ENCODE measurements at places on chromosomes 16 and 17.

DNA sequence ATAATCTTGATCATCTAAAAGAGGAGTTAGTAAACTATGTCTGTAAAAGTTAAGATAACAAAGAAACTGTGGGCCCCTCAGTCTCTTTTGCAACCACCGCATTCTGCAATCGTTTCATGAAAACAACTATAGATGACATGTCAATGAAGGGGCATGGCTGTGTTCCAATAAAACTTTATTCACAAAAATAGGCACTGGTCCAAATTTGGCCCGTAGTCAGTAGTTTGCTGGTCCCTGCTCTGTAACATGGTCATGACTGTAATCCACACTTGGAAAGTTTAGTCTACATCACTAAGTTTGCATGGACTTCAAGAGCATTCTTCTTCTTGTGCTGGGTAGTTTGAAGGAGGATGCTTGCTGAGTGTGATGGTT lies 299.3 kb upstream of the PSMD7 start:
- DNase-seq, result no peak

GRCh38 chr17:8091033-8091687 lies 3.6 kb upstream of the ALOX12B start:
- no peak for DNase-seq

GRCh38 chr17:8859027-8859803 lies 8.3 kb downstream of the PIK3R6 start:
- no peak for DNase-seq

DNA sequence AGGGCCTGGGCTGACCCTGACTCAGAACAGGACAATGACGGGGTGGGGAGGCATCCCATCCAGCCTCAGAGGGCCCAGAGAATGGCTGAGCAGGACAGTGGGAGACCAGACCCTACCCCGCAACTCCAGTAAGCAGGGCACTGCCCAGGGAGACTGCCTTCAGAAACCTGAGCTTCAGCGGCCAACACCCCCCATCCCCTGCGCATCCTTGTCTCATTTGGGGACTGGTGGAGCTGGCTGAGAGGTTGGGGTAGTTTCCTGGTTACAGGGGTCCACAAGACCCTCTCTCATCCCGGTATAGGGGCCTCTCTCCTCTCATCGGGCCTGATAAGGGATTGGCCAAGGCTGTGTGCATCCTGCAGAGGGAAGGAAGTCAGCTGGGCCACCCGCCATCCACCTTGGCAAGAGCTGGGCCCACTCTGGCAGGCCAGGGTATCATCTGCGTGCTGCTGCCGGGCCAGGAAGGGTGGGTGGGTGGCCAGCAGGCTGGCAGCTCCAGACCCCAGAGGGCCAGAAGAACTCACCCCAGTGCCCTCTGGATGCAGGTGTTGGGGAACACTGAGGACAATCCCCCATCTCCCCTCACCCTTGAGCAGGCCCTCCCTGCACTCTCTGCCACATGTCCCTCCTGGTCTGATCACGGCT lies 229.1 kb downstream of the KATNIP start:
- no peak for DNase-seq

DNA sequence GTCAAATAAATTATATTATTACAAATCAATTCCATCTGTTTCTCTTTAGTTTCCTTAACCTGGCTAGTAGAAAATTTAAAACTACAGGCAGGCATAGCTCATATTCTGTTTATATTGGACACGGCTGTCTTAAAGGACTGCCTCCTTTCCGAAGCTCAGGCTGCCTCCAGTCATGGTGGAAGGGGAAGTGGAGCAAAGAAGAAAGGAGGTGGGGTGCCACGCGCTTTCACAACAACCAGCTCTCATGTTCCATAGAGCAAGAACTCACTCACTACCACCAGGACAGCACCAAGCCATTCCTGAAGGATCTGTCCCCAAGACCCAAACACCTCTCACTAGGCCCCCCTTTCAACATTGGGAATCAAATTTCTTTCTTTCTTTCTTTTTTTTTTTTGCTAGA lies 149.3 kb upstream of the KCNJ18 start:
- DNase-seq, result no peak

GRCh38 chr17:62307196-62307595 lies 73.2 kb upstream of the EFCAB3 start:
- DNase-seq, result no peak

GRCh38 chr16:50553182-50553710 lies 5.0 kb downstream of the NKD1 start:
- DNase-seq, result no peak

GRCh38 chr16:75202069-75202590 lies 4.8 kb downstream of the CTRB2 start:
- DNase-seq, result no peak

GRCh38 chr17:73096866-73097265 lies 4.4 kb upstream of the SLC39A11 start:
- no peak for DNase-seq

- no peak for DNase-seq
These were observed 15.2 kb downstream of the PHLPP2 start for GRCh38 chr16:71709229-71709781.

All from dermis microvascular lymphatic vessel endothelial cell (primary cell).